ENCODE measurements at places on chromosomes 16 and 17.

GRCh38 chr16:4696172-4696904, 3.0 kb downstream of the NUDT16L1 start:
- no peak for DNase-seq

DNA sequence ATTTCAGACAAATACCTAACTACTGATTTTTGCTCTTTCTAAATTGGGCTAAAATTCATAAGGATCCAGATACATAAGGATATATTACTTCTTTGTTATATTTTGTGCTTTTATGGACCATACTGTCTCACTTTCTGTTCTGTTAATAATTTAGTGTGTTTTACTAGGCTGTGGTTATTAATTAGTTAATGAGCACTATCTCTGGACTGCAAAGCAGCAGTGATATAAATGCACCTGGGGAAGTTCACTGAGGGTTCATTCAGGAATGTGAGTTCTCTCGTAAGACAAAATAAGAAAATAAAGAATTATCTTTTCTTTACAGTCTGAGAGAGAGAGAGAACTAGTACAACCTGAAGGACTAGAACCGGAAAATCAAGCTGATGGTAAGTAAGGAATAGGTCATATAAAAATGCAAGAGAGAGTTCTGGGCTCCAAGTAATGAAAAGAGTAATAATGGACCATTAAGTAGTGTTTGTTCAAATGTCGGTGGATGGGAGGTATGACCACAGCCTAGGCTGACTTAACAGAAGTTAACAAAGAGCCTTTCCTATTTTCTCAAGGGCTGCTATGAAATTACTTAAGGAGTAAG, 55.6 kb downstream of the IKZF3 start:
- DNase-seq, result no peak

DNA sequence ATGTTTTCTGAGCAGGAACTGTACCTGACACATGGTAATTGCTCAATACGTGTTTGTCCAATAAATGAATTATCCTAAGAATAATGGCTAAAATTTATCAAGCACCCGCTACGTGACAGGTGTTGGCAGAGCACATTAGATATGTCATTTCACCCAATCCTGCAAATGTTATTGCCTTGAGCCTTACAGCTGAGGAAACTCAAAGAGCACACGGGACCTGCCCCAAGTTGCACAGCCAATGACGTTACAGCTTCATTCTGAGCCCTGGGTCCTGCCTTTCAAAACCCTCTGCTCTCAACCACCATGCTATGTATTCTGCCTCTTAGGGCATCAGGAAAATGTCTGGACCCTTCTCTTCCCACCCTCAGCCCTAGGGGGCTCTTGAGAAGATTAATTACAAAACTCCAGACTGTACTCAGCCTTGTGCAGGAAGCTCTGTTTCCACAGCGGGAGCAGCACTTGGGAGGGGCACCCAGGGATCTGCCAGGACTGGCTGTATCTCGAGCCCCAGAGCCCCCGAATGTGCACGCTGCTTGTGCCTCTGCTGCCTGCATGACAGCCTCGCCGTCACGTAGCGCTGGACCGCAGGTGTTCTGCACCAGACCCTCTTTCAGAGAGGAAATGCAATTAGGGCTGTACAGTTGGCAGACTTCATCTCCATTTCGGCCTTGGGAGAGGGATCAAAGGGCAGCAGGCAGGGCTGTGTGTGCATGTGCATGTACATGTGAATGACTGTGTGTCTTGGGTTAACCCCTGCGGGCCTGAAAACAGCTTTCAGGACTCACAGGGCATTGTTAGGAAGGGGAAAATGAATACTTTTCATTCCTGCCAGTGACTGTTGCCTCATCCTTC, 71.6 kb downstream of the GPR139 start:
- no peak for DNase-seq

GRCh38 chr16:75309899-75310430, 58.5 kb upstream of the BCAR1 start:
- DNase-seq, result no peak

DNA sequence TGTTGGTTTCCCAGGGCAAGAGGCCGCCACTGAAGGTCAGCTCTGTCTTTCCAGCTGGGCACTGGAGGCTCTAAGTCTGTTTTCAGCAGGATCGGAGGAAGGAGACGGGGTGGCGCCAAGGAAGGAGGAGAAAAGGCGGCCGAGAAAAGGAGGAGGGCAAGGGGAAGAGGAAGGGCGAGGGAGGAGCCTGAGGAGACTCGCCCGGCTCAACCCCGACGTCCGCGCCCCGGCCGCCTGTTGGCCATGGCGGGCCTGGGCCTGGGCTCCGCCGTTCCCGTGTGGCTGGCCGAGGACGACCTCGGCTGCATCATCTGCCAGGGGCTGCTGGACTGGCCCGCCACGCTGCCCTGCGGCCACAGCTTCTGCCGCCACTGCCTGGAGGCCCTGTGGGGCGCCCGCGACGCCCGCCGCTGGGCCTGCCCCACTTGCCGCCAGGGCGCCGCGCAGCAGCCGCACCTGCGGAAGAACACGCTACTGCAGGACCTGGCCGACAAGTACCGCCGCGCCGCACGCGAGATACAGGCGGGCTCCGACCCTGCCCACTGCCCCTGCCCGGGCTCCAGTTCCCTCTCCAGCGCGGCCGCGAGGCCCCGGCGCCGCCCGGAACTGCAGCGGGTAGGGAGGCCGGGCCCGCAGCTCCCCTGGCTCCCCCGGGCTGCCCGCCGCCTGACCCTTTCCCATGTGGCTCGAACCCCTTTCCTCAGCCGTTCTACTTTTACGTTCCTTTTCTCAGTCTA, at the start of gene RNF135:
RNF135 (plus strand) TSS at position 209 of the 737 bp plus-strand sequence; CDS start at position 244, 35 bp downstream.
- DNase-seq, result peak; percentile 60

- no peak for DNase-seq
These were observed 48.6 kb upstream of the ZNF469 start for GRCh38 chr16:88333848-88334777.
